ENCODE measurements at places on chromosomes 5 and 9.

GRCh38 chr5:142151436-142152383, 43.1 kb downstream of the NDFIP1 start:
- peak; percentile 69 for DNase-seq

- no peak for DNase-seq
Measured at GRCh38 chr5:135208903-135209721, 175.1 kb upstream of the PITX1 start.

DNA sequence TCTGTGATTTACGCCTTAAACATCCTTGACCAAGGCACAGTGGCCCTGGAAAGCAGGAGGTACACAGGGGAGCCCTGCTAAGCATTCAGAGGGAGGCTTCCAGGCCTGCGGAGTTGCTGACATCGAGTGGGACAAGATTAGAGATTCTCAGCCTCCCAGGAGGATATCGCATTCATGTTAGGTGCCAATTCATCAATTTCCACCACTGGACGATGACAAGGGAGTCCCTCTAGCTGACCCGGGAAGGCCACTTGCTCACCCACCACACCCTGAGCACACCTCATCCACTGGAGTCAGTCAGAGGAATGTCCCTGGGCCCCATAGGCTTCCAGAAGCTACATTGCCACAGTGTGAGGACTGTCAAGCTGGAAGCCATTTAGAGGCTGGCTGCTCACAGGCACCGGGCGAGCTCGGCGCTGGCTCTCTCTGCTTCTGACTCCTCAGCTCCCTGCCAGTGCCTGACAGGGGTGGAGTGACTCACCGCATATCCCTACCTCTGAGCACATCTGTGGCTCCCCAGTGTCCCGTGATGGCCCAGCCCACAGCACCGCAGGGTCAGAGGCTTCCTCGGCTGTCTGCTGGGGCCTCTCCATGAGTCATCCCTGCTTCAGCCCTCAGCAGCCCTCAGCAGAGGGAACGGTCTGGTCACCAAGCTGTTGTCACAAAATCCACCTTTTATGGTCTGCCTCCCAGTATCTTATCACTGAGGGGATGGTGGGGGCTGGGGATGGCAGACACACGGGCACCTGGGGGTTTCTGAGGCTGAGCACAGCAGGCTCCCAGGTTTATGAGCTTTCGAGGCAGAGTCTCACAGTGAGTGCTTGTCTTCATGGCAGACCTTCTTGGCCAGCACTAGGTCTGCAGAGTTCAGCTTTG, 117.5 kb downstream of the ZNF608 start:
- no peak for DNase-seq

- no peak for DNase-seq
Measured at GRCh38 chr5:59711310-59711709, 182.2 kb downstream of the PDE4D start.

- no peak for DNase-seq
Measured at GRCh38 chr5:1747079-1747802, 52.4 kb downstream of the MRPL36 start.

DNA sequence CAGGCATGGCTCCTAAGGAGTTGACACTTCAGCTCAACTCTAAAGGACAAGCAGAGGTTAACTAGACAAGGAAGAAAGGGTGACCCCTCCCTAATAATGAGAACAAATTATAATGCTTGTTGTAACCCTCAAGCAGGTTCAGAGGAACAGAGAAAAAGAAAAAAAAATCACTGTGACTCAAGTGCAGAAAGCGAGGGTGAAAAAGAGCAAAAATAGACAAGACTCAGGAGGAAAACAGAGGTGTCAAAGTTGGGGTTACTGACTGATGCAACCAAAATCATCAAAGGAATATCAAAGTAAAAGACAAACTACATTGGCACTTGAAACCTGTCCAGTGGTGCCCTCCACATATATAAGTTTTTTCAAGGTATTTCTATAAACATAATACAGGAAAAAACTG, 28.4 kb downstream of the FBXW11 start:
- DNase-seq, result no peak

GRCh38 chr5:67476531-67476930, 279.9 kb upstream of the CD180 start:
- DNase-seq, result no peak

DNA sequence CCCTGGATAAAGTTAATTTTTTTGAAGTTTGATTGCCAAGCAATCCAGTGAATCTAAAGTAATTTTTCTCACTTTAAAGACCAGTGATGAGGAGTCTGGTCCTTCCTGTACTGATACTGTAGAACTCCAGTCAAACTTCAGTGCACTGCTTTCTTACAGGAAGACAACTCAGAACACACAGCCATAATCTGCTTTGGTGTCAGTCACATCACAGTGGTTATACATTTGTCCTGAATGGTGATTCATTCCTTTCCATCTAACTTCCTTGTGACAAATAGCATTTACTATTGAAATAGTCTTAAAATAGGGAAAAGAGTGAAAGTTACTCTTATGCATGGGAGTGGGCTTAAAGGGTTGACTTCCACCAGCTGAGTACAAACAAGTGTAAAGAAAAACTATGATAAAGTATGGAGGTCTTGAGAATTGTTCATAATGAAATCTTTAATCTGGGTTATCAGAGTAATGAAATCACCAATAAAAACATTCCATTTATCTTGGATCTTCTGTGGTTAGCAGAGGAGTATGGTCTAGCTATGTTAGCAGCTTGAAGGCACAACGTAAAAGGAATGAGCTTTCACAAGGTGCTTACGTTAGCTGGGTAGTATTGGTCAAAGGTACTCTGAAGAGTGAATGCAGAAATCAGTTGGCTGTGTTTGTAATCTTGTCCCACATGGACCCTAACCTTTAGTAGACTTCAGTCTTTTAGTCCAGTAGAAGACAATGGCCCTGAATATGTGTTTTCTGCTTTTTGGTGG, 41.5 kb downstream of the DCP2 start:
- no peak for DNase-seq

GRCh38 chr9:114678795-114679194, 3.2 kb downstream of the TEX48 start:
- no peak for DNase-seq

GRCh38 chr5:55039843-55040242, 15.8 kb downstream of the GZMK start:
- no peak for DNase-seq

DNA sequence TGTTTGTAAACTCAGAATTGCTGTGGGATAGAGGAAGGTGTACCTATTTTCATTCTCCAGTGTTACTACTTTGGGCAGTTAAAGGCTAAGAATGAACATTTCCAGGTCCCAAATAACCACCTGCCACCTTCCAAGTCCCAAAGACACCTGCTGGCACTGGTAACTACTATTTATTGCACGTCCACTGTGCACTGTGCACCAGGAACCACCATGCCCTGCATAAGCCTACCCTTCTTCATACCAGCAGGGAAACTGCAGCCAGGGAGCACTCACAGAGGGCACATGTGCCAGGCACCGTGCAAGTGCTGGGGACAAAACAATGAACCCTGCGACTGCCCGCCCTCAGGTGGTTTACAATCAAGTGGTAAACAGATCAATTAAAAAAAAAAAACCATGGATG, 34.9 kb downstream of the RAPGEF1 start:
- DNase-seq, result no peak

DNA sequence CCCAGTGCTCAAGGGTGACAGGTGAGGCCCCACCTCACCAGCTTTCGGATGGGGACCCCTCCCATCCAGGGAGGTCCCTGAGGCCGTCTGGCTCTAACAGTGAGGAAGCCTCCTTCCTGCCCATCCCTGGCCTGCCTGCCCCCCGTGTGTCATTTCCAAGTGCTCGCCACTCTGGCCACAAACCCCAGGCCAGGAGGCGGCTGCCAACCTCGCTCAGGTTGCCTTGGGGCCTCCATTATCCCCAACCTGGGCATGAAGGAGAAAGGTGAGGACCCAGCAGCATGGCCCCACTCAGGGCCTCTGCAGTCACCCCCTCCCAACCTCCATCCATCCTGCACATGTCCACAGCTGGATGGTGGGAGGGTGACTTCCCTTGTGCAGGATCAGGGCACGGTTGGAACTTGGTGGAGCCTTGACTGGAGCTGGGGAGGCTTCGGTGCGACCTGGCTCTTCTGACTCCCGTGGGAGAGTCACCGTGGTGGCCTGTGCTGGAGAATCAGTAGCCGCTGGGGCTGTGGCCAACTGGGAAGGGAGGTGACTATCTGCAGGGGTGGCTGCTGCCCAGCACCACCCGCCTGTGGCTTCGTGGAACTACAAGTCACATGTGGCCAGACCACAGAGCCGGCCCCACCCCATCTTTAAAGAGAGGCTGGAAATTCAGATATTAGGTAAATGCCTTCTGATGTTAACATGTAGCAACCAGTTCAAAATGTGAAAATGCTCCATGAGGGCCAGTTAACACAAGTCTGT, 37.5 kb upstream of the GFPT2 start:
- no peak for DNase-seq

DNA sequence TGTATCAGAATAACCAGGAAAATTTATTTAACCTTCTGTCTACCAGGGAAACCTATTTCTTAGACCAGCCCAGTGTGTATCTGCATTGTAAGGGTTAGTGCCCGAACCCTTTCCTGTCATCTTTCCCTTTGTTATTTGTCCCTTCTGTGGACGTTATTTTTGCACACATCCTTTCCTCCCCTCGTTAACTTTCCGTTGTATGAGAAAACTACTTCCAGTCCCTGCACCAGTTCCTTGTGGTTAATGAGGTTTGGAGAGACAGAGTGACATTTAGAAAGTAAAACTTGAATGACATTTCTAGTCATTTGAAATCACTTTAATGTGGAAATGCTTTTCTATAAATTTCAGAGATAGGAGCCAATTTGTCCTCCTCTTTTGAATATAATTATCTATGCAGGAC, 4.3 kb upstream of the IFNB1 start:
- peak; percentile 88 for DNase-seq

DNA sequence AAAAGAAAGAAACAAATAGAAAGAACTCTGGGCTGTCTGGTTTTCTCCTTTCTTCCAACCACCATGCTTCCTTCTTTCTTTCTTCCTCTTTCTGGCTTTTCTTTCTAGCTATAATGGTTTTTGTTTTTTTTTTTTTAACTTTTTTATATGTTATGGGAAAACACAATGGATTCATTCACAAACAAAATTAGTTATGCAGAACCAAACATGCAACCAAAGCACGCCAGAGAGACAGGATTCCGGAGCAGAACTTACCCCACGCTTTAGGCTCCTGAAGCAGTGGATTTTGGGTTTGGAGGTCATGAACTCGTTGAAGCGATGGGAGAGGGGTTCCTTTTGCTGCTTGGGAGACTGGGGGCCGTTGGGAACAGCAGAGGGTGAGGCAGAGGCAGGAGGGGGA, 88.3 kb downstream of the USP20 start:
- DNase-seq, result peak; percentile 36
